ENCODE measurements at places on chromosomes 16 and 17.

DNA sequence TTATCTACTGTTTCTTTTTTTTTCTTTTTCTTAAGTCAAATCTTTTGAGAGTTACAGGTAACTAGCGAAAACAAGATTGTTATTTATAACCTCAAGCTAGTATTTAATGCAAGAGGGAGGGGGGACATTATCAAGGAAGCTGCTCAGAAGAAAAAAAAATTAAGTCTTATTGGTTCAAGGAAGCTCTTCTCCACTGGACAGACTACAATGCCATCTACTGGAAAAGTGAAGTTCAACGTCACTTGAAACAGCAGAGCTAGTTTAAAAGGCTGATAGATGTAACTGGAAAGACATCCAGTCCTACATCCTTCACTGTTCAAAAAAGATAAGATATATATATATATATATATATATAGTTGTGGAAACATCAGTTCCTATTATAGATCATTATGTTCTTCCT lies 418.0 kb upstream of the PSMD7 start:
- DNase-seq, result no peak

DNA sequence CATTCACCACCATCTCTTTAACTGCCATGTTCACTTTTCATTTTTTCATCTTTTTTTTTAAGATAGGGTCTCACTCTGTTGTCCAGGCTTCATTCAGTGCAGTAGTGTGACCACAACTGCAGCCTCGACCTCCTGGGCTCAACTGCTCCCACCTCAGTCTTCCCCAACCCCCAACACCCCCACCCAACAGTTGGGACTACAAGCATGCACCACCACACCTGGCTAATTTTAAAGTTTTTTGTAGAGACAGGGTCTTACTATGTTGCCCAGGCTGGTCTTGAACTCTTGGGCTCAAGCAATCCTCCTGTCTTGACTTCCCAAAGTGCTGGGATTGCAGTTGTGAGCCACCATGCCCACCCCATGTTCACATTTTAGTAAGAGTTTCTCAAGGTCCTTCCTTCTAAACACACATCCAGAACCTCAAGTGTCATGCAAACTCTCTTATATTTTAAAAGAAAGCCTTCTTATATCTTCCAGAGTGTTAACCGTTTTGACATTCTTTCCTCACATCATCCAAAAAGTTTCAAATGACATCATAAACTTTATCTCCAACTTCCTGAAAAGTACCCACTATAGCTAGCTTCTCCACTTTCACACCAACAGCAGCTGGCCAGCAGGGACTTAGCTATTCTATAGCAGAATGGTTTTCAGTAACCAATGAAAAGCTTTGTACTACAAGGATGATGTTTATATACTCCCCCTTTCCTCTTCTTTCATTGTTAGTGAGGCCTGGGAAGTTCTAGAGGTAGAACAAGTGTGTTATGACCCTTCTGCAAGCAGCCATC lies 49.3 kb downstream of the TRAF4 start:
- DNase-seq, result no peak

DNA sequence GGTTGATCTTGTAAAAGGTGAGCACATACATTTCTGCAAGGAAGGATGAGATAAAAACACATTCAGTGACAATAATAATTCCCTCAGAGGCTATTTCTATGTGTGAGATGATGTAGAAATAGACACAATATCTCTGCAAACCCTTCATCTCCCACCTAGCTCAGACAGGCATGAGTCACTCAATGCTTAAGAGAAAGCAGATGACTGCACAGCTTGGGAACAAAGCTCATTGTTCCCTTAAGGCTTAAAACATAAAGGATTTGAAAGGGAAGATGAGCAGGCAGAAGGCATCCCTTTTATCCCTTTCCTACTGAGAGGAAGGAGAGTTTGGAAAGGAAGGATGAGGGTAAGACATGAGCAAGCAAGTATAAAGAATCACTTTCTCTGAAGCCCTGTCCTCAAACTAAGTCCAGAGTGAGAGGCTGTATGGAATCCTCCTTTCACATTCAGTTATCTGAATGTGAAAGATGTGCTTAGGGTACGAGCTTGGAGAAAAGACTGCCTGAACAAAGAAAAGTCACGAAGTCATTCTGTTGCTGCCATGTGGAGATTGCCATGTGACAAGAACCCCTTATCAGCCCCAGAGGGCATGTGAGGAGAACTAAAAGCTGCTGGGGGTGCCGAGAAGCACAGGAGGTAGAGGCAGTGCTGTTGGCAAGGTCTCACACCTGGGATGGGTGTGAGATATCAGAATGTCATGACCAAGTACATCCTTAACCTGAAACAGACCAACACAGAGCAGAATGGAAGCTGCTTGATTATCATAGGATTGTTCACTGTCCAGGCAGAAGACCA lies 58.2 kb downstream of the CNTNAP4 start:
- DNase-seq, result no peak

DNA sequence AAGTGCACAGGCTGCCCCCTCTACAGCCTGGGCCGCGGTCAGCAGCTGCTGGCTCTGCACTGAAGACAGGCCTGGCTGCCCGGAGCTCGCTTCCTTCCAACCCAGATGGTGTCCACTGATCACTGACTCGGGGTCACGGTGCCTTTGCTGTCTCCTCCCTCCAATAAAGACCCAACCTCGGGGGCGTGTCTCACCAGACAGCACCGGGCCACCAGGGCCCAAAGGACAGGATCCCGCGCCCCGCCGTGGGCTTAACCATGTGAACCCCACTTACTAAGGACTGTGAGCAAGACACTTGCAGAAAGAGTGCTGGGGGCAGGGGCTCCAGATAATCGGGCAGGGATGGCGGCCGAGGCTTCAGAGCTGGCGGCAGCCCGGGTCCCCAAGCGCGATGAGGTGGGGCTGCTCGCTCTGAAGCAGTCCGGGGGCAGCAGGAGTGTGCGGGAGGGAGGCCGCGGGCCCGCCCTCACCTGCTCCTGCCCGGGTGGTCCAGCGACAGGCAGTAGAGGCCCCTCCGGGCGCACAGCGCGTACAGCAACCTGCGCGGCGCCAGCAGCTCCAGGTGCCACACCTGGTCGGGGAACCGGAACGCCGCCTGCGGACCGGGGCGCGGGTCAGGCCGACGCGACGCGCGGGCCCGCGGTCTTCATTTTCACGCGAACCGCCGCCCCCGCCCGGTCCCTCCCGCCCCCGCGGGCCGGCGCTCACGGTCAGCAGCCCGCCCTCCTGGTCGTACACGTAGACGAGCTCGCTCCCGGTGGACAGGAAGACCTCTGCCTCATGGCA lies 502 bp downstream of the FAAP100 start:
- no peak for DNase-seq

GRCh38 chr17:69443138-69443537 lies 28.6 kb downstream of the MAP2K6 start:
- DNase-seq, result no peak

DNA sequence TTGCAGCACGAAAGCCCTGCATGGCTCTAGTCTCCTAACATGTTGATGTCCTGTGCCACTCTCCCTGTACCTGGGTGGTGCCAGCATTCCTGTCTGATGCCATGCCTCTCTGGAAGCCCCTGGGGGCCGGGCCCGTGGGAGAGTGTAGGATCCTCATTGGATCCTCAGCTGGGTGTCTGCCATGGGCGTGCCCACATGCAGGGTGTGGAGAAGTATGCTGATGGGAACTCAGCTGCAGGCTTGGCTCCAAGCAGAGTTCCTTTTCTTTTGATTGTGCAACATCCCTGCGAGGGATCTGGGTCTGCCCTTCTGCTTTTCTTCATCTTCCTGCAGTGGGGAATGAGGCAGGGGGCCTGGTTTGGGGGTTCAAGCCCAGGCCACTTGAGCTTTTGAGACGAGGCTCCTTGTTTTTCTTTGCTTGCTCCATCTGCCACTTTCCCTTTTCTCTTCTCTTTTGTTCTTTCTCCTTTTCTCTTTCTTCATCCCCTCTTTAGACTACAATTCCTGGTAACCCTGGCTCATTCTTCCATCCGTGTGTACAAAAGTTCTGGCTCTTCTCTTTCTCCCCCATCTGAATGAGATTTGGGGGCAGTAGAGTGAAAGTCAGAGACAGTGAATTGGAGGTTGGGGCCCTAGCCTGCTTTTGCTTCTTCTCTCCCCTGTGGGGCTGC lies 32.9 kb downstream of the KSR1 start:
- DNase-seq, result no peak

- no peak for DNase-seq
These were observed 255.5 kb upstream of the TBX2 start for GRCh38 chr17:61144137-61144536.
